Fibroblast of skin of left quadriceps (primary cell): ENCODE measurements at places on chromosomes 13 and 19.
A peak's percentile ranks its signal among the peaks of the same experiment; 100 is the strongest.

- DNase-seq: no peak
These were observed 21.8 kb downstream of the MRPS12 start for GRCh38 chr19:38952395-38953165.

GRCh38 chr13:23859455-23859854 is 29.7 kb downstream of the MIPEP start:
- no peak for DNase-seq

DNA sequence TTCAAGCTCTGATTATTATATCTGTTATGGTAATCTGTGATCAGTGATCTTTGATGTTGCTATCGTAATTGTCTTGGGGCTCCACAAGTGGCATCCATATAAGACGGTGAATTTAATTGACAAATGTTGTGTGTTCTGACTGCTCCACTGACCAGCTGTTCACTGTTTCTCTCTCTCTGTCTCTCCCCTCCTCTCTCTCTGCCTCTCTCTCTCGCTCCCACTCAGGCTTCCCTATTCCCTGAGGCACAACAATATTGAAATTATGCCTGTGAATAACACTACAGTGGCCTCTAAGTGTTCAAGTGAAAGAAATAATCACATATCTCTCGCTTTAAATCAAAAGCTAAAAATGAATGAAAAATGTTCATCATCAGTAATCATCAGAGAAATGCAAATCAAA is 4.4 kb upstream of the SACS start:
- DNase-seq: no peak

GRCh38 chr13:37241786-37242185 is 136.3 kb upstream of the CSNK1A1L start:
- DNase-seq: no peak

GRCh38 chr13:76697288-76697687 is 188.9 kb downstream of the KCTD12 start:
- no peak for DNase-seq

DNA sequence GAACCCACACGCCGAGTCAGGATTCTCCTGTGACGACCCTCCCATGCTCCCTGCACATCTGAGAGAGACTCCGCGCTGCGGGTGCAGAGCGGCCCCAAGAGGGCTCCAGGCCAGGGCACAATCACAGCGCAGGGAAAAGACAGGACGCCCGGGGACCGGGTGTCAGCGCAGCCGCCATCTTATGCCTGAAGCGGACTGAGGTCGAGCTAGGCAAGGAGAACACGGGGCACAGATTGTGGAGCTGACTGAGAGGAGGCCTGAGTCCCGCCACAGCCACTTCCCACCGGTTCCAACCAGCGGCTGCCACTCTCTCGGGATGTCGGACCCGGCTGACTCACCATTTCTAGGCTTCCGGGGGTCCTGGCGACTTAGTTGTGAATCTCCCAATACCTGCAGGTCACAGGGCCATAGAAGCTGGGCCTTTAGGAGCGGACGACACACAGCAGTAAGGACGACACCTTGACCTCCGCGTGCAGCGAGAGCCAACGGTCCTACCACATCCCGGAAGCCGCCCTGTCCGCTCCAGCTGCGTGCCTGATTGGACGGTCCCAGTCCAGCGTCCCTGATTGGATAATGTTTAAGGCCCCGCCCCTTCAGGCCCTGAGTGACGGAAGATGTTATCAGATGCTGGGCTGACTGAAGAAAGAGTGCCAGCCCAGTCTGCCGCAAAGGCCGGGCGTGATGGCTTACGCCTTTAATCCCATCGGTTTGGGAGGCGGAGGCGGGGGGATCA is at the start of gene ZNF728:
ZNF728 (minus strand) TSS at position 487 of the 733 bp plus-strand sequence; CDS start at position 341, 146 bp downstream.
- DNase-seq: no peak

- peak; percentile 93 for DNase-seq
These were observed 49.7 kb upstream of the EHD2 start for GRCh38 chr19:47663435-47663910.

DNA sequence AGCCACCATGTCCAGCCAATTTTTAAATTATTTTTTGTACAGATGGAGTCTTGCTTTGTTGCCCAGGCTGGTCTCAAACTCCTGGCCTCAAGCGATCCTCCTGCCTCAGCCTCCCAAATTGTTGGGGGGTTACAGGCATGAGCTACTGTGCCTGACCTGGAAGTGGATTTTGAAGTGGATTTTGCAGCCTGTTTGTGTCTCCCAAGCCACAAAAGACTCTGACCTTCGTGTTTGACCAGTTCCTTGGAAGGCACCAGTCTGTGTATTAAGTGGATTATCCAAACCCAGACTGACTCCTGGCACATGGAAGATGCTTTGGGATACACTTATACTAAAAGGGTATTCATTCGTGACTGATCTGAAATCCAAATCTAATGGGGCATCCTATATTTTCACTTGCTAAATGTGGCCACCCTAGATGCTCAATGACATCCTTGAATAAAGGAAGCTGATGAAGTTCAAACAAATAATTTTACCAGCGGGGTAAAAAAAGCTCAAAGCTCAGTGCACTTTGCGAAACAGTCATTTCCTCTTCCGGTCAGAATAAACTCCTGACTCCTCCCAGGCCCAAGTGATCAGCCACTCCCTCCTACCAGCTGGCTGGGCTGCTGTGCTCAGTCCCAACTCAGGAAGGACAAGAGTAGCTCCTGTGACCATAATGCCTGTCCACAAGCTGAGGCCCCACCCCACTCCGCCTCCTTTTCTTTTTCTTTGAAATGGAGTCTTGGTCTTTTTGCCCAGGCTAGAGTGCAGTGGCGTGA is 32.6 kb upstream of the GATAD2A start:
- no peak for DNase-seq

DNA sequence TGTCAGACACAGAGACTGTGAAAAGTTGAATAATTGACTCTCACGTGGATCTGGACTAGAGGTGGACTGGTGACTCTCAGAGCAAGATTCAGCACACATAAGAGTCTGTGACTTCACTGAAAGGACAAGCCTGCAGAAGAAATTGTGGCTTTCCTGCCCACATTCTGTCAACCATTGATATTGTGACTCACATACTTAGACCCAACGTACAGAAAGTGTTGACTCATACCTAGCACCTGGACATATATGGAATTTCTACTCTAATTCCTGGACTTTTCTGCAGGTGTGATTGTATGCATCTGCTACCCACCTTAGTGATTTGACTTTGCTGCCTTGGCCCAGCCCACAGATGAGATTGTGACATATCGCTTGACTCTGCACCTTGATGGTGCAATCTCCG is 15.6 kb upstream of the ZNF730 start:
- DNase-seq: no peak

DNA sequence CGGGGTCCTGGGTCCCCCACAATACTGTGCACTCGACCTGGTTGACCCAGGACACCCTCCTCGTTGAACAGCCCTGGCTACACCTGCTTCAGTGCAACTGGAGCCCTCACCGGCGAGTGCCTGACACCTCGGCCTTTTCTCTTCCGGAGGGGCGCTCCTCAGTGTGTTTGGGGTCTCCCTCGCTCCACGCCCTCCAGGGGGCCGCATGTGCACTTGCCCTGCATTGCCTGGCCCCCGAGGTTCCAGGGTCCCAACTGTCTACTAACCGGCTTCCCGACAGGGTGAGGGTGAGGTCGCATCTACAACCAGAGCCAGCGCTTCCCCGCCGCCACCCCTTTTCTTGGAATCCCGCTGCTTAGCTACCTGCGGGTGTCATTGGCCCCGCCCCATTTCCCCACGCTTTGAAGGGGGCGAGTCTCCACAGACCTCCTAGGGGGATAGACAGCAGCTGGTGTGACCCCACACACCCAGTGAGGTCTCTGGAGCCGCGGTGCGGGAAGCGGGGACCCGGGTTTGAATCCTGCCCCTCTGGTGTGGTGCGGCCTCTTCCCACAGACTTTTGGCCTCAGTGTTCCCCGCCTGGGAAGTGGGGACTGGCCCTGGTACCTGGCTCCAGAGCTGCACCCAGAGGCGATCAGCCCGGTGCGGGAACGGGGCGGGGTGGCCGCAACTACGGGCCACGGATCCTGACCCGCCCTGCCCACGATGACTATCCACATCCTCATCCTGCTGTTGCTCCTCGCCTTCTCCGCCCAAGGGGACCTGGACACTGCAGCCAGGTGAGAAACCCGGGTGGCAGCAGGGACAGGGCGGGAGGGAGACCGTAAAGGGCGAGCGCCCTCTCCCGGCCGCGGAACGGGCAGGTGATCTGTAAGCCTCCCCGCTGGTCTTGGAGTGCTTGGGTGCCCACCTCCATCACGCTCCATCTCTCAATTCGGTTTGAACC is at the start of gene ADM5:
ADM5 (plus strand) TSS at position 462 of the 946 bp plus-strand sequence; CDS start at position 706, 244 bp downstream.
- DNase-seq: no peak

- peak; percentile 62 for DNase-seq
These were observed 543.4 kb downstream of the SUCLA2 start for GRCh38 chr13:47457626-47458025.
